ENCODE measurements at places on chromosomes 4 and X.

DNA sequence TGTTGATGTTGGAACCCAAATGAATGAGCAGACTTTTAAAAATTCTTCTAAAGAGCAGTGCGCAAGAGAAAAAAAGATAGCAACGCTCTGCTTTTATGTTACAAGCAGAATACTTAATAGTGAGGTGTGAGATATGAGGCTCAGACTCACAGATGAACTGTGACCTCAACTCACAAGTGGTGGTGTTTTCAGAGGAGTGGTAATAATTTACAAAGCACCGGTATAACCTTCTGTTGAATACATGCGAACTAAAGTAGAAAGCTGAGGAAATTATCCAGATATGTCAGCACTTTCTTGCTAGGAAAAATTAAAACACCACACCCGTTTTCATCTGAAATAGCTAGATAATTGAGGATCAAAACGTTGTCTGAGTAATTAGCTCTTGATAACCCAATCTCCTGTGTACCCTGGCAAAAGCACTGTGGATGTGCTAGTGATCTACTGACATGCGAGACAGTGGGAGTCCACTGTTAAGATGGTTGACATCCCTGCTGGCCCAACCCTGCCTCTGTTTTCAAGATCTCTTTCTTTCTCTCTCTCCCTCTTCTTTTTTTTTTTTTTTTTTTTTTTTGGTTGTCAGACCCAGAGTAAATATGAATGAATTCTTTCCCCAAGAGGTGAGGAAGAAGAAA is 6.9 kb upstream of the TLL1 start:
- DNase-seq: no peak

DNA sequence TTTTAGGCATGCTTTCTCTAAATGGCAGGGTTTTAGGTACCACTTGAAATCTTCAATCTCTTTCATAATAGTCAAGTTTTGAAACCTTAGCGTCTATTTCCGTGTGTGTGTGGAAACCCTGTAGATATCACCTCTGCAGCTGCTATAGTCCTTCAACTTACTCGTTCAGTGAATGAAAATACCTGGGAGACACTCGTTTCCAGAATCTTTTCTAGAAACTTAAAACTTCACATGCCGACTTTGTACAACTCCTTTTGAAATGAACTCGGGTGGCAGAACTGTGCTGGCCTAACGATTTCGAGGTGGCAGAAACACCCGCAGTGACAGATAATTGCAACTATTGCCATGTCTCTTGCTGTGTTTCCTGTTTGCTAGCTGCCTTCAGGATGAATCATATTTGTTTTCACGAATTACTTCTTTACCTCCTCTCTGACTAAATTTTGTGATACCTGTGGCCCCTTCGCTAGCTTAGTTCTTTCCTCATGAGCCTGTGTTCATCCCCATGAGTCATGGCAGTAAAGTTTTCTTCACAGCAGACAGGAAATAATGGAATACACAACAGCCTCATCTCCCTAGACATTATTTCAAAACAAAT is 104.7 kb upstream of the SMIM10 start:
- DNase-seq: no peak

- no peak for DNase-seq
Observed at GRCh38 chrX:130184857-130185256, 13.1 kb downstream of the RAB33A start.

- DNase-seq: no peak
Observed at GRCh38 chr4:11338956-11339782, 89.5 kb downstream of the HS3ST1 start.

- no peak for DNase-seq
Observed at GRCh38 chr4:25552580-25553271, 102.9 kb upstream of the SLC34A2 start.

DNA sequence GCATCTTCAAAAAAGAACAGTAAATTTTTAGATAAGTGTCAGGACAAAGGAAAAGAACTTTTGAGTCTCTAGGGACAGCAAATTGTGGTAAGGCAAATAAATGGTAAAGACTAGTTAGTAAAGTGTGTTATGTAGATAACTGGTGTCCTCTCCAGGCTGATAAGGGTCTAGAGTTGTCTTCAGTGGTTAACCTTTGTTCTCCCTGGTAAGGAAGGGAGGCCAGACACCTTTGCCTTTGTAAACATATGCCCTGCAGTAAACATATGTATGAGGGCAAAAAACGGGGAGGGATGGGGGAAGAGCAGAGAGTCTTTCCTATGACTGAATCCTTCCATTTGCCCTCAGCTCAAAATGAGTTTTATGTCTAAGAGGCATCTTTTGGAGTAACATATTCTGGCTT is 384.6 kb downstream of the HNRNPD start:
- no peak for DNase-seq

GRCh38 chrX:153708415-153708814 is 15.8 kb downstream of the BCAP31 start:
- DNase-seq: no peak

GRCh38 chr4:71239365-71239764 is 99.5 kb upstream of the SLC4A4 start:
- DNase-seq: no peak
